ENCODE measurements at places on chromosomes 7 and 10. TPM values are rescaled to one million over a fixed set of nuclear protein-coding genes. Genes with fewer than 3 reads are reported as not detected.

The SYNPO2L gene
- not detected for total RNA-seq

The CRPPA gene
- 3.2 TPM for total RNA-seq

GRCh38 chr10:33487014-33487776, 152.7 kb upstream of the NRP1 start:
- no peak overlapping the region for H3K4me3 ChIP-seq
- H3K36me3 ChIP-seq, result no peaks in the 10 kb centered on the region
- no peaks in the 10 kb centered on the region for H3K27me3 ChIP-seq
- H3K4me1 ChIP-seq, result peaks cover 5% of the 10 kb centered on the region
- H3K27ac ChIP-seq, result no peak overlapping the region

The SPDYE11 gene
- not detected for total RNA-seq

- no peaks in the 10 kb centered on the region for H3K4me1 ChIP-seq
- peak; percentile 13 for DNase-seq
- peak overlapping the region; percentile 11 for H3K27ac ChIP-seq
- H3K27me3 ChIP-seq, result no peaks in the 10 kb centered on the region
- no peaks in the 10 kb centered on the region for H3K36me3 ChIP-seq
Measured at GRCh38 chr7:129434675-129435318, 565 bp downstream of the STRIP2 start.

The CXCL12 gene
- total RNA-seq, result 19.3 TPM

The SMO gene
- total RNA-seq, result 29.6 TPM

DNA sequence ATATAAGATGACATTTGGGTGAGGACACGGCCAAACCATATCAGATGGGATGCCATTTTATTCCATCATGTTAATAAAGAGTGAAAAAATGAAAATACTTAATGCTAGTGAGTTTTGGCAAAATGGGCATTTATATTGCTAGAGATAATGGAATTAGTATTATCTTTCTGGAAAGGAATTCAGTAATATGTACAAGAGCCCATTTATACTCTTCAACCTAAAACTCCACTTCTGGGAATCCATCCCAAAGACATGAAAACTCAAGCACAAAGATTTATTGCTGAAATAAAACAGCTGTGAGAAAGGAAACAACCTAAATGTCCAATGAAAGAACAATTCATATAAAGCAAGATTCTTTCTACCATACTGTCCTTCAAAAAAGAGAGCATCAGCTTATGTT, 96.0 kb upstream of the TMEM168 start:
- DNase-seq, result no peak
- no peaks in the 10 kb centered on the region for H3K27me3 ChIP-seq

The TAS2R39 gene
- not detected for total RNA-seq

The SVOPL gene
- total RNA-seq, result 0.37 TPM
